ENCODE measurements at places on chromosomes 3 and 15.

GRCh38 chr3:22887664-22888291, 315.3 kb upstream of the UBE2E2 start:
- no peak for DNase-seq

DNA sequence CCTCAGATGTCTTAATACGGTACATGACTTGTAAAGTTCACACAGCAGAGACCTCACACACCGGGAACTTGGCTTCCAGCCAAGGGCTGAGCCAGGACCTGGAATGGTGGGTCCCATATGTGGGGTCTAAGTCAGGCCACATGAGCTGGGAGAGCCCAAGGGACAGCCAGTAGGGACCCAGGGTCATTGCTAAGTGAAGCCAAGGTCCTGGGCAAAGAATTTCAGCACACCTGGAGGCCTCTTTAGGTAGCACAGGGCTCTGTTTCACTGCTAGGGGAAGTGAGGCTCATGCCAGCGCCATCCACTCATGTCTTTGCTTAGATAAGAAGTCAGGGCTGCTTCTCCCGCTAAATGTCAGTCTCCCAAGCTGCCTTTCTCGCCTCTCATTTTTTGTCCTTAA, 116.6 kb upstream of the TLE3 start:
- no peak for DNase-seq

DNA sequence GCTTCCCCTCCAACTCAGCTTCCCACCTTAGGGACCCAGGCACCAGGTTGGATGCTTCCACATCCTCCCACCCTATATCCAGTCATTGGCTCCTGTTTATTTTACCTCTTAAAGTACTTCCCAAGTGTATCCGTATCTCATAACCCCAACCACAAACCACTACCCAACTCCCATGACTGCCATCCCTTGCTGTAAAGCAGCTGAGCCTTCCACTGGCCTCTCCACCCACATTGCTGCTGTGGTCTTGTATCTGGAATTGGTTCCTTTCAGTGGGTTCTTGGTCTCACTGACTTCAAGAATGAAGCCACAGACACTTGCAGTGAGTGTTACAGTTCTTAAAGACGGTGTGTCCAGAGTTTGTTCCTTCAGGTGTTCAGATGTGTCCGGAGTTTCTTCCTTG, 79.8 kb upstream of the HRH1 start:
- DNase-seq: no peak

DNA sequence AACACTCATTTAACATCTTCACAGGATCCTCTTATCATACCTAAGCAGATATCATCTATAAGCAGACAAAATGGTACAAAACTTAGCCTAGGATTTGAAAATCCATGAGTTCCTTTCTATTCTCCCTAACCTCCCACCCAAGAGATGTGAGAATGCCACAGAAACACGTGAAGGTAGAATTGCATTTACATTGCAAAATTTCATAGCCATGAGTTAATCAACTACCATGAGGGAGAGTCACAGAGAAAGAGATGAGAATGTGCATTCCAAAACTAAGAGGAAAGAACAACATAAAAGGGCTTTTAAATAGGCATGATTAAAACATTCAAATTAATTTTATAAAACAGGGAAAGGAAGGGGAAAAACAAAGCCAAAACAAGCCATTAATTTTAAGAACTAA, 806.2 kb downstream of the NTRK3 start:
- no peak for DNase-seq

DNA sequence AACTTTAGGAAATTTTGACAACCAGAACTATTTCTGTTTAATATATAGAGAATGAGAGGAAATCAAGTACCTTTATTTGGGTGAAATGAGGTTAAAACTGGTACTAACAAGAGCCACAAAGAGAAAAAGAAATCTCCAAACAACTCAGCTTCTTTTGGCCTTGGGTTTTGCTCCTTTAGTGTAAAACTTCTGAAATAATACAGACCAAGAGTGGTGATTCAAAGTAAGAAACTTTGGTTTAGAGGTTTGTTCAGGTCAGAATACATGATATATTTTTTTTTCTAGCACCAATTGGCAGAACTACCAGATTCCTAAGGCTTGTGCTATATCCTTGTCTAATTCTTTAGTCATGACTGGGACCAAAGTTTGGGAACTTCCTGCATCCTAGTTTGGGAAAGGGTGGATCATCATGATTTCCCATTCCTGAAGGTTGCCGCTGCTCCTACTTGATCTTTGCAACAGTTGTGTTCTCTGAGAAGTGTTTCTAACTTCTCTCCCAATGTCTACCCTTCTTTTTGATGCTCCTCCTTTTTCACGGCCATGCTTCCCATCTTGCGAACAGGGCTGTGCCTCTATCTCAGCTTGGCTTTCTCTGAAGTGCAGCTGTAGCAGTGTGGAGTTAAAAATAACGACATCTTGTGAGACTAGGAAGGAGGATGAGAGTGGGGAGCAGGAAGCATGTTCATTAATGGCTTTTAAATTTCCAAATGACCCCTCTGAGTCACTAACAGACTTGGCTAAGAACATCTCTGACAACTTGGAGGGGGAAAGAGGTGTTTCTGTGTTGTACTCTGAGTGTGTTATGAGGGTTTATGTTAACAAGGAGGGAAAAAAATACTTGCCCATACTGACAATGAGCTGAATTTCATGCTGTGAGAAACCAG, 87.7 kb downstream of the KCNAB1 start:
- DNase-seq: no peak

- no peak for DNase-seq
These were observed 199.6 kb upstream of the CHRM5 start for GRCh38 chr15:33768670-33769190.

- DNase-seq: no peak
These were observed 95.7 kb upstream of the SLC2A2 start for GRCh38 chr3:171122240-171122639.

DNA sequence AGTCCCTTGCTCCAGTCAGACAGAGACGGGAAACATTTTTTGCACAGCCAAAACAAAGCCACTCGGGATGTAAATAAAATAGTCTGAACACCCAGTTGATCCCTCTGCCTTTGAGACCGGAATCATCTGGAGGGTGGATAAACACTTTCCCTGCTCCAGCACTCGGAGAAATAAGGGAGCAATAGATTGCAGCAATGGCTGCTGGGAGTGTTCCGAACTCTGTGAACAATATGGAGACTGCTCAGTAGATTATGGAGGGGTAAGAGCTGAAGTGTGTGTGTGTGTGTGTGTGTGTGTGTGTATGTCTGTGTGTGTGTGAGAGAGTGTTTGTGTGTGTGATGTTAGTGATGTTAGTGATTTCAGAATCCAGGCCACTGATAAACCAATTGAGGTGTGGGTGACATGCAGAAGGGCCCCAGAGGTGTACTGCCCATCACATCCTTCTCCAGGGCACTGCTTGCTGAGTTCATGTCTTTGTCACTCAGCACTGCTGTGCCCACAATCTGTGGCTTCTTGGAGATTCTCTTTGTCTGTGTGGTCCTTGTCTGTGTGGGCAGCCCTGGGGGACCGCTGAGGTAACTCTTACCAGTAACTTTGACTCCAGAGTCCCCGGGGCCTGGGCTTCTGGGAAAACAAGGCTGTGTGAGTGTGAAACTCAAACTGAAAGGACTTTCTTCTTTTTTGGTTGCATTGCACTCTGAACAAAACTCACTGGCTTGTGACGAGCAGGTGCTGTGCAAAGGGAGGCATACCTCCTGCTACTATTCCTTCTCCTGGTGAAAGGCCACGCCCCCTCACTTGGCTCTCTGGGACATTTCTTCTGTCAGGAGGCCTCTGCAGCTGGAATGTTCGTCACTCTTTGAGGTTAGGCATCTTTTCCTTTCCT, 23.0 kb downstream of the CRYGS start:
- no peak for DNase-seq

DNA sequence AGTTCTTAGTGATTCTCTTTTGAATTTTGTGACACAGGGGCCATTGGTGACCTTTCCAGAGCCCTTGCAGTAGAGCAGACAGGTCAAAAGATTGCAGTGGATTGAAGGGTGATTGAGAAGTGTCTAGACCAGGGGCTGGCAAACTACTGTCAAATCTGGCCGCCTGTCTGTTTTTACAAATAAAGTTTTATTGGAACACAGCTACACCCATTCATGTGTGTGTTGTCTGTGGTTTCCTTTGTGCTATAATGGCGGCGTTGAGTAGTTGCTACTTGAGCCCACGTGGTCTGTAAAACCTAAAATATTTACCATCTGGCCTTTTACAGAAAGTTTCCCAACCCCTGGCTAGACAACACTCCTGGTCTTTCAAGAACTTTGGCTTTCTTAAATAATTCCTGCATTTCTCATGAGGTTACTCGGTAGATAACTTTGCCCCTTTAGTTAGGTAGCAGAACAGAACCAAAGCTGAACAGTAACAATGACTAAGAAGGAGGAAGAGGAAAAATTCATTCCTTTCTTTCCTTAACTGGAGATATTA, 265.1 kb upstream of the NR2E3 start:
- no peak for DNase-seq

DNA sequence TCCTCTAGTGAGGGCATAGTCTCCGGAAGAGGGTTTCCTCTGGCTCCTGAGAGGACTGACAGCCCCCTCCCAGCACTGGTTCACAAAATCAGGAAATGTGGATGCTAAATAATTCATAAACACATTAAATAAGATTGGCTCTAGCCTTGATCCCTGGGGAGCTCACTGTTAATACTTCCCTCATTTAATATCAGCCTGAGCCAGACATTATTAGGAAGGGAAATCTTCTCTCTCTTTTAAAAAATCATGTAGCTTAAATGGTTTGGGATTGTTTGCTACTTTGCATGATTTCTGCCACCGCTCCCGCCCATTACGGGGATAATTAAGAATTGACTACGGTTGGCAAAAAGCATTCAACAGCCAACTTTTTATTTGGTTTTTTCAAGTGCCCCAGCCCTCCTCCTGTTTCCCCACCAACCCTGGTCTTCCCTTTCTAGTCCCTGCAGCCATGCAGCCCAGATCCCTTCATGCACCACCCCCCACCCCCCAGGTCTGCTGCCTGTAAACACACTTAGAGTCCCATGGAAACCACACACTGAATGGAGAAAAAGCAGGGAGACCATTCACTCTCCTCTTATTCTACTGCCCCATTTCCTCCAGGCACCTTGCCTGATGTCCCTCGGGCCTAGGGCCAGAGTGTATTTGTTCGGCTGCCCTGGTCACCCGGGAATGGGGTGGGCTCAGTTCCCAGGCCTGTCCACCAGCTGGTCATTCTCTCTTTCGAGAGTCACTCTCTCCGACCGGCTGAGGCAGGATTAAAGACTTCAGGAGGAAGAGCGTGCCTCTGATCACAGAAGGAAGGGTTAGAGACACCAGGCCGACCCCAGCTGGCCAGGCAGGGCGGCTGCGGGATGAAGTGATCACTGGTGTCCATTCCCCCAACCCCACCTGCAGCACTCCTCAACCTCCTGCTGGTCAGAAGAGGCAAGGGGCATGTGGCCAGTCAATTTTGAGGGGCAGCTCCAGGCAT, 45.1 kb downstream of the SEMA5B start:
- no peak for DNase-seq

- DNase-seq: no peak
These were observed 275.2 kb upstream of the MEIS2 start for GRCh38 chr15:37375519-37375918.

- DNase-seq: peak; percentile 84
These were observed at the start of gene CAMK2N2 for GRCh38 chr3:184261270-184261853. Gene CAMK2N2, minus strand, starts transcription at chr3:184261553. Its CDS starts 268 bp downstream, at chr3:184261285.

- DNase-seq: no peak
These were observed 272.9 kb downstream of the IL5RA start for GRCh38 chr3:2837239-2837638.

DNA sequence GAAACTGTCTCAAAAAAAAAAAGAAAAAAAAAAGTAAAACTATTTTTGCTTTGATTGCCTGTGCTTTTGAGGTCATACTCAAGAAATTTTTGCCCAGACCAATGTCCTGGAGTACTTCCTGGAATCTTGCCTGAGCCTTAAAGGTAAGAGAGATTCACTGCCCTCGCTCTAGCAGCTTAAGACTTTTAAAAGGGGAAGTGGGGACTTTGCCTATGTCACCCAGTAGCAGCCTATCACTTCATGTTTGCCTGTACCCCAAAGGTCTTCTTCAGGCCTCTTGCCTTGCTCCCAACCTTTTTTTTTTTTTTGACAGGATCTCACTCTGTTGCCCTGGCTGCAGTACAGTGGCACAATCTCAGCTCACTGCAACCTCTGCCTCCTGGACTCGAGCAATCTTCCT, 18.9 kb upstream of the GOLGB1 start:
- DNase-seq: no peak

DNA sequence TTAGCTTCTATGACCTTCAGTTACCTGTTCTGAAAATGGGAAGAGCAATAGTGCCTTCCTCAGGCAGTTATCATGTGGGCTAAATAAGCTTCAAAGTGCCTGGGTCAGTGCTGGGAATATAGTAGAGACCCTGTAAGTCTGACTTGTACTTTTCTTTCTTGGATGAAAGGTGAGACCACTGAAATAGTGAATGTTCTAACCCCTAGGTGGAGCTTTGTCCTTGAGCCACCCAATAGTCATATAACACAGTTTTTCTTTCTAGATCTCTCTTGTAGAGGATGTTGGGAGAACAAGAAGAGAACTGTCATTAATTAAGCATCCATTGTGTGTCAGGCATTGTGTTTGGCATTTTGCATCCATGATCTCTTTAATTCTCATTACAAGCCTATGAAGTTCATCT, 13.0 kb upstream of the BFSP2 start:
- DNase-seq: no peak

GRCh38 chr3:63817225-63817624, 1.9 kb upstream of the C3orf49 start:
- DNase-seq: no peak

DNA sequence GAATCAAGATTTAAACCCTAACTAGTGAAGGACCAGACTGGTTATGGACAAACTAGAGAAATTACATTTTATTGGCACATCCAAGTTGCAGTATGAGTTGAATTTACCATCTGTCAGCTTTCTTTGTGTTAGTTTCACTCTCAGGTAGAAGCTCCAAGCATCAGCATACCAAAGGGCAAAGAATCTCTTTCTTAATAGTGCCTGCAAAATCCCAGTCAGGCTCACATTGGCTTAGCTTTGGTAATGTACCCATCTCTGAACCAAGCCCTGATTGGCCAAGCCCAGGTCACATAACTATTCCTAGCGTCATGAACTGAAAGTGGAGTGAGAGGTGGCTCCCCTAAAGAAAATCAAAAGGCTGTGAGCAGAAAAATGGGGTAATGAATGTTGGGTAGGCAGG, 66.9 kb downstream of the CCNL1 start:
- DNase-seq: no peak

GRCh38 chr15:75884041-75884440, 19.6 kb upstream of the FBXO22 start:
- DNase-seq: no peak

DNA sequence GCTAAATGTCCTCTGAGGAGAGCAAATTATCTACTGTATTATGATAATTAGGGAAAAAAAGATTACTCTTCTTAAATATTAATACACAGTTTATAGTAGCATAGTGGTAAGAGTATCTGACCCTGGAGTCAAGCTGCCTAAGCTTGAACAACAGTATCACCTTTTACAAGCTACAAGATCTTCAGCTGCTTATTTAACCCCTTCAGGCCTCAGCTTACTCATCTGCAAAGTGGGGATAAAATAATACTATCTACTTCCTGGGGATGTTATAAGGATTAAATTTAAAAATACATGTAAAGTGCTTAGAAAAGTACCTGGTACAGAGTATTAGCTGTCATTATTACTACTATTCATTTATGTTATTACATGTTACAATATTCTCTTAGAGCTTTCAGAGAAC, 42.0 kb downstream of the SUMF1 start:
- DNase-seq: no peak

Data from natural killer cell treated with Interleukin-12 subunit alpha and Interleukin-12 subunit beta and Interleukin-15 and Interleukin-18, amount 100 ng/mL, for 72 hours (primary cell).